Activated B cell treated with CpG ODN at 0.5 μM for 24 hours (primary cell): ENCODE measurements at places on chromosomes 7 and 10. TPM values are rescaled to one million over a fixed set of nuclear protein-coding genes. Genes with fewer than 3 reads are reported as not detected.

DNA sequence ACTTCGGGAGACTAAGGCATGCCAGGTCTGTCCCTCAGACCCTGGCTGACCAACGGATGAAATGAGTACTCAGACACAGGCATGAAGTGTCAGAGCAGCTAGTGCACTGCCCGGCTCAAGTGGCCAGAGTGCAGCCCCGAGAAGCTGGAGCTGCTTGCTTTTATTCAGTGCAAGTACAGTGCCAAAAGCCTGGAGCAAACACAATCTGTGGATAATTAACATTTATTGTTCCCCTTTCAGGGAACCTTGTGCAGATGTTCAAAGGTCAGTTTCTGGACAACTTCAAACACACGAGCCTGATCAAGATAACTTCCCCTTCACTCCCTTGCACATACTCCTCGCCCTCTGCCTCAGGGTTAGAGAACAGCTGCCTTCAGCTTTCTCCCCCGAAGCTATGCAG, 7.9 kb upstream of the ATE1 start:
- no peak for DNase-seq
- peaks cover 8% of the 10 kb centered on the region for H3K27me3 ChIP-seq
- no peak overlapping the region for H3K4me3 ChIP-seq
- H3K36me3 ChIP-seq: no peaks in the 10 kb centered on the region

GRCh38 chr7:149725916-149726315, 47.5 kb downstream of the ZNF467 start:
- DNase-seq: no peak
- H3K4me3 ChIP-seq: no peak overlapping the region
- no peaks in the 10 kb centered on the region for H3K27me3 ChIP-seq
- no peaks in the 10 kb centered on the region for H3K4me1 ChIP-seq
- peaks cover 61% of the 10 kb centered on the region for H3K36me3 ChIP-seq
- no peak overlapping the region for H3K27ac ChIP-seq

DNA sequence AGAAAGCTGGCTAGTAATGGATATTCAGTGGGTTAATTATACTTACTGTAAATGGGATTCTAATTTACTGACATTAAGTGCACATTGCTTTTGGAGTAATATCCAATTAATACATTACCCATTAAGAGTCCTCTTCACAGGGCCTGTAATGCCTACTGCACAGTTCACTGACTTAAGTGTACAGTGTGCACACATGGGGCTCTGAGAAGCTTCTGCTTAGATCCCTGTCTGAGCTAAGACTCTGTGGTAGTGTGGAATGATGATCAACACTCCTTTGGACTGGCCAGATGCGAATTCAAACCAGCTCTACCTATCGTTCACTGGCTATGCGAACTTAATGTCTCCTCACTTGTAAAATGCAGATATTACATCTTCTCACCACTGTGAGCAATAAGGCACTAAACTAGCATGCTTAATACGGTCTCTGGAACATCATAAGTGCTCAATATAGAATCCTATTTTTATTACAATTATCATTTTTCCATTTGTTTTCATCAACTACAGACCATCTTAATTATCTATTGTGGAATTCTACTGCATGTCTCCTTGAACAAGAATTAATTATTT, 53.8 kb upstream of the SEC61G start:
- H3K27me3 ChIP-seq: peaks cover 5% of the 10 kb centered on the region
- no peaks in the 10 kb centered on the region for H3K36me3 ChIP-seq

The HOGA1 gene
- not detected in 2 replicates for total RNA-seq

- no peaks in the 10 kb centered on the region for H3K4me1 ChIP-seq
- DNase-seq: no peak
- H3K27ac ChIP-seq: no peak overlapping the region
Observed at GRCh38 chr10:6182454-6183098, 20.2 kb upstream of the PFKFB3 start.
